ENCODE measurements at places on chromosomes 5 and 9.

DNA sequence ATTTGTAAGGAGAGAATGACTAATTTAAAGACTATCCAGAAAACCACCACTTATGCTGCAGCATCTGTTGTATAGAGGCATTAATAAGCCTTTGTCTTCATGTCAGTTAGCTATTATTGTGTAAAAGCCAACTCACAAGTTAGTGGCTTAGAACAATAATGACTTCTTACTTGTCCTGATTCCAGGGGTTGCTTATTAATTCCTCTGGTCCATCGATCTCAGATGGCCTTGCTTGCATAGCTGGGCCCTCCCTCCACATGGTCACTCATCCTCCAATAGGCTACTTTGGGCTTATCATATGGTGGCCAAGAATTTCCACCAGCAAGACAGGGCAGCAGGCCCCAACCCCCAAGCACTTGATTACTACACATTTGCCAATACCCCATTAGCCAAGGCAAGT is 44.5 kb upstream of the STK32A start:
- no peak for DNase-seq

GRCh38 chr5:73307645-73308355 is 134.8 kb downstream of the TMEM174 start:
- no peak for DNase-seq

- no peak for DNase-seq
Observed at GRCh38 chr5:122581629-122582028, 193.3 kb upstream of the SNX2 start.

DNA sequence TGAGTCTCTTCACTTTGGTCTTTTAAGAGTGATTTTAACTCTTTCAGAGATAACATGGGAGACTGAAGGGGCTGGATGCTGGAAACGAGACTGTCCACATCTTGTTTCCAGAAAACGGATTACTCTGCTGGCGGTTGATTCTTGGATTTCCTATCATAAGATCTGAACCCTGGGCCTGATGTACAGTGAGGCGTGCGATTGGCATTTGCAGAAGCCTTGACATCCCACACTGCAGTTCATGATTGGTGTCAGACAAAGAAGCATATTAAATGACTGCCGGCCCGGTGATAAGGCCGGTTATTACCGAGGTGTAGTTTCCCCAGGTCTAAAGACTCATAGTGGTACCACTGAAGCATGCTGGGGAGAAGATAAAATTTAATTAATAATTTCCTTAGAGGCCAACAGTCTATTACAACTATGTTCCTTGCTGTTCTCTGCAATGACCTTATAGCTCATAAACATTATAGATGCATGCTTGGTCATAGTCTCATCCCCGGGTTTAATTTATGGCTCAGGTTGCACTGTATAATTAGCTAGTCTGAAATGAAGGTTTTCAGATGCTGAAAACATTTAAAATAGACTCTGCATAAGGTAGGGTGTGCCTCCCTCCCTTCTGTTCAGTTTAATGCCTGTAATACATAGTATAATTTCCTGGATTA is 99.2 kb downstream of the PPP2R2B start:
- DNase-seq: no peak
